ENCODE measurements at places on chromosomes 3 and 15.
A peak's percentile ranks its signal among the peaks of the same experiment; 100 is the strongest.

GRCh38 chr15:41774882-41775417 lies 666 bp downstream of the MAPKBP1 start:
- DNase-seq: no peak

DNA sequence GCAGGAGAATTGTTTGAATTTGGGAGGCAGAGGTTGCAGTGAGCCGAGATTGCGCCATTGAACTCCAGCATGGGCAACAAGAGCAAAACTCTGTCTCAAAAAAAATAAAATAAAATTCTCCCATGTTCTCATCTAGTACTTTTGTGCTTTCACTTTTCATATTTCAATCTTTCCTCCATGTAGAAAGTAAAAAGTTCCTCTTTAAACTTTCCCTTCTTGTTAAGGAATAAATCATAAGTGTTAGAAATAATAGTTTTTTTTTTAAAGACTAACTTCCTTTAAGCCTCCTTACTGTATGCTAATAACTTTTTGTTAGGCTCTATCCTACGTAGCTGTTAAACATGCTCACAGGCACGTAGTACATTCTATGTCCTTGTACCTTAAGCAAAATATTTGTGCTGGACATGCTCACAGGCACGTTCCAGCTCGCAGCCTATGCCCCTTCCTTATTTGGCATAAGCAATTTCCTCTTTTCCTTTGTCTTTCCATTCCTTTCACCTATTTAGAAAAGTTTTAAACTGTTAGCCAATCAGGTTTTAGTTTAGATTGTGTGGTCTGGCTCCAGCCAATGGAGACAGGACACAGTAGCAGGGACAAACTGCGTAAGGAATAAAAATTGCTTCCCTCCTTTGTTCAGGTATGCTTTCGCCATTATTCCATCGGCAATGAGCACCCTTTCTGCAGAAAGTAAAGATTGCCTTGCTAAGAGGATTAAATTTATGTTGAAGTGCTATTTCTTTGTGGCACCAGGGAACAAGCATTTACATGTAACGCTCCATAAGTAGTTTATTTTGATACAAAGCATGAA lies 38.9 kb upstream of the PIK3CB start:
- no peak for DNase-seq

DNA sequence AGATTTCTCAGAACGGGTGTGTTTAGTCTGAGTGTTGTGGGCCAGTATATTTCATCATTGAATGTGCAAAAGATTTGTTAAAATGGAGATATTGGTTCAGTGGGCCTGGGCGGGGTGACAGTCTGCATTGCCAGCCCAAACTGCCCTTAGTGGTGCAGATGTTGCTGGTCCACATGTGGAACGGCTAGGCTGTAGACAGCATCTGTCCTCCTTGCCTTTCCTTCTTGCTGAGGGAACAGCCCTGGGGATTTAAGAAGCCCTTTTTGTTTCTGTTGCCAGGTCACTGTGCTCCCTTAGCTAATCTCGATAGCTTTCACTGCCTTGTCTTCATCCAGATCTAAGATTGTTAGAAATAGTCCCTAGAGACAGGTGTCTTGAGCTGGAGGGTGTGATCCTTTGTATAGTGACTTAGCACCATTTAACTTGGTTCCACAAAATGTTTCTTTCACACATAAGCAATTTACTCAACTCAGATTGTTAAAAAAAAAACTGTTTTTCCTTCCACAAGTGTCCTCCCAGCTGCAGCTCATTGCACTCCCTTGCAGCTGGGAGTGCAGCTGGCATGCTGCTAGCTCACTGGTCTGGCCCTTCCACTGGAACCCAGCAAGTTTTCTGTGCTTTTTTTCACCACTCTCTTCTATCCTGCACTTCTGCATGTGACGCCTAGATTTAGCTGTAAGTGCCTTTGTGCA lies 37.5 kb downstream of the GAP43 start:
- DNase-seq: no peak

DNA sequence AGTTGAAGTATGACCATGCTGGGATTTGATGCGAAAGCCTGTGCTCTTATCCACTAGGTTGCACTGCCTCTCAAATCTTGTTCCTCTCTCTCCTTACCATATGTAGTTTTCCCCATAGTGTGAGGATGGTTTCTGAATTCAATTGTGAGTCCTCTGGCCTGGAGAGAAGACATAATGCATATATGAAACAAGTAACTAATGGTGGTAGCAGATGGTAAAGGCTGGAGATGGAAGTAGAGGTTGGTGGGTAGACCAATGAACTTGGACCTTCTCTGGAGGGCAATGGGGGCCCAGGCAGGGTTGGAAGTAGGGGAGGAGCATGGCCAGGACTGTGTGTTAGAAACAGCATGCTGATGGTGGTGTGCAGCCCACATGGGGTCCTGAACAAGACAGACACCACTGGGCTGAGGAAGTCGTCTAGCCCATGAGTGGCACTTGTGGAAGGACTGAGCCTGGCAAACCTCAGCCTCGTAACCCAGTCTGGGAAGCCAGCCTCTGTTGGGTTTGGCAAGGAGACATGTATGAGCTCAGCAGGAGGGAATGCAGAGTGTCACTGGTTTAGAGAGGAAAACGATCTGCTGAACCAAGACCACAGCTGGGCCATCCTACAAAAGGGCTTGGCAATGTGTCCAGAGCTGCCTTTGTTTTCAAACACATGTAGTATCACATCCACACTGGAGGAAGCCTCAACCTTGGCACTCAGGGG lies 18.5 kb upstream of the LMCD1 start:
- DNase-seq: peak; percentile 11

GRCh38 chr15:47541562-47541961 lies 175.7 kb upstream of the SEMA6D start:
- DNase-seq: no peak

- DNase-seq: no peak
These were observed 346.2 kb downstream of the IGSF11 start for GRCh38 chr3:118688396-118688884.

DNA sequence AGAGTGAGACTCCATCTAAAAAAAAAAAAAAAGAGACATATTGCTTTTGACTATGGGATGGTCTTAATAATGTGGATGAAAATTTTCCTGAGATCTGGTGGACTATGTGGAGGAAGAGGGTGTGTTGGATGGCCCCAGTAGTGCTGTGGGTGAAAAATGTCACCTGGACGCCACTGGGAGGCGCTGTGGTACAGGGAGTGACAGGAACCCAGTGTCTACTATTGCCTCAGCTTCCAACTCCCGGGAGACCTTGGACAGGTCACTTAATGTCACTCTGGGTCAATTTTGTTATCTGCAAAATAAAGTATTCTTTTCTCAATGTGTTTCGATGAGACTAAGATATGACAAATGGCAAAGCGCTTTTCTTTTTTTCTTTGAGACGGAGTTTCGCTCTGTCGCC lies 27.7 kb upstream of the DCP1A start:
- DNase-seq: peak; percentile 27

DNA sequence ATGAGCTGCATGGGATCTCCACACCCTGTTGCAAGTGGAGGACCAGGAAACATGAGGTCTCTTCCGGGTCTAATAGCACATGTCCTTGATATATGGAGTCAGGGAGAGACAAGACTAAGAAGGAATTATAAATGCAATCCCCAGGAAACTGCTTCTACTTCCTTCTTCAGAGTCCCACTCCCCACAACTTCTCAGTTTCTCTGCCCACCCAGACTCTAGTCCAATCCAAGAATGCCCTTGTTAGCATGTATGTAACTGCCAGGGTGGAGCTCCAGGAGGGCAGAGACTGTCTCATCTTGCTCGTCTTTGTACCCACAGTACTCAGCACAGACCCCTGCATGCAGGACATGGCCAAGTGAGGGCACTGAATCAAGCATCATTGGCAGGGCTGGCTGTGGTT lies 8.3 kb downstream of the DAPK2 start:
- no peak for DNase-seq

- DNase-seq: no peak
These were observed 25.6 kb downstream of the TIGIT start for GRCh38 chr3:114319453-114319852.

DNA sequence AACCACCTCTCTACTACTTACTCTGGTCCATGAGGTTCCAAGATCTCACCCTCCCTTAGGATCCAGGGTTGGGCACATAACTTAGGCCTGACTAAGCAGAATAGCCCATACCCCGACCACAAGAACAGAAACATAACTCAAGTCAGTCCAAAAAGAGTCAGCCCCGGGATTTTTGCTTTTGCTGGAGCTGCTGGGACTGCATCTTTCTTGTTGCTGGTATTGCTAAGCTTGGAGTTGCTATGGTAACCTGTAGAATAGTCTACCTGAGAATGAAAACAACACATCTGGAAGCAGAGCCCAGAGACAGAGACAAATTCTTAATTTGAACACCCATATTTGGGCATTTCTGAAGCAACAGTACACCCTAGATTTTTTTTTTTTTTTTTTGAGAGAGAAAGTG lies 6.5 kb downstream of the RUBCN start:
- DNase-seq: no peak

- no peak for DNase-seq
These were observed 28.8 kb downstream of the ST6GAL1 start for GRCh38 chr3:186959029-186959624.

GRCh38 chr3:65871305-65872141 lies 167.2 kb downstream of the MAGI1 start:
- DNase-seq: no peak

GRCh38 chr3:116442331-116443021 lies 2.8 kb downstream of the LSAMP start:
- no peak for DNase-seq

GRCh38 chr15:71654720-71655174 lies 155.6 kb upstream of the NR2E3 start:
- DNase-seq: no peak

Measured in hypothalamus (tissue), 51 donors.